Globus pallidus (tissue), 1 donor: ENCODE measurements at places on chromosomes 2 and 18.

GRCh38 chr2:195642027-195642678 lies 14.9 kb upstream of the SLC39A10 start:
- DNase-seq, result no peak

DNA sequence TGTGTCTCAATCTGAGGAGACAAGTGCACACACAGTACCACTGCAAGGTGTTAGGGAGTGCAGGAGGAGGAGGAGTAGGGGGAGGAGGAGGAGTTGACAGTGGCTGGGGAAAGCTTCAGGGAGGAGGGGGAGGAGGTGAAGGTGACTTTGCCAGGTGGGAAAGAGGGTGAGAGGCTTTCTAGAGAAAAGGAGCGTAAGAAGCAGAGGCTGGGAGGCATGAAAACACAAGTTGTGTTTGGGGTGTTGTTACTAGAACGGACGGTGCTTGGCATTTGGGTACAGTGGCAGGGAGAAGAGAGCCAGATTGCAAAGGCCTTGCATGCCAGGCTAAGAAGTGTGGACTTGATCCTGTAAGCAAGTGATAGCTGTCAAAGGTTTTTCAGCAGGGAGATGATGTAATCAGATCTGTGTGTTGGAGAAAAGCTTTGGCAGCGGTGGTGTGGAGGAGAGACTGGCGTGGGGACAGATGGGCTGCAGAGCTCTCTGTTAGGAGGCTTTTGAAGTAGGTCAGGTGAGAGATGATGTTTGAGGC lies 16.2 kb downstream of the TANC1 start:
- DNase-seq, result no peak

- no peak for DNase-seq
Observed at GRCh38 chr2:190528521-190529001, 6.0 kb downstream of the NEMP2 start.

GRCh38 chr2:86134709-86135108 lies 28.7 kb downstream of the PTCD3 start:
- DNase-seq, result no peak

DNA sequence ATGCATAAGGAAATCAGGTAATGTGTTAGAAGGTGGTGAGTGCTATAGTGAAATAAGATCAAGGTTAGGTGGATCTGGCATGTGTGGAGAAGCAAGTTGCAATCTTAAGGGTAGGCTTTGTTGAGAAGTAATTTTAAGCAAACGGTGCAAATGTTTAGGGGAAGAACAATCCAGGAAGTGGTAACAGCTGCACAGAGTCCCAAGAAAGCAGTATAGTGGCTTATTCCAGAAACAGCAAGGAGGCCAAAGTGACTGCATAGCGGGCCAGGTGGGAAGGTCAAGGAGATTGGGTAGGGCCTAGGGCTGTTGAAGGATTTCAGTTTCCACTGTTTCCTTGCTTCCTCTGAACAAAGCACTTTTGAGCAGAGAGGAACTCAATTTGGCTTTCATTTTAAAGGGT lies 30.0 kb upstream of the RAB1A start:
- no peak for DNase-seq

DNA sequence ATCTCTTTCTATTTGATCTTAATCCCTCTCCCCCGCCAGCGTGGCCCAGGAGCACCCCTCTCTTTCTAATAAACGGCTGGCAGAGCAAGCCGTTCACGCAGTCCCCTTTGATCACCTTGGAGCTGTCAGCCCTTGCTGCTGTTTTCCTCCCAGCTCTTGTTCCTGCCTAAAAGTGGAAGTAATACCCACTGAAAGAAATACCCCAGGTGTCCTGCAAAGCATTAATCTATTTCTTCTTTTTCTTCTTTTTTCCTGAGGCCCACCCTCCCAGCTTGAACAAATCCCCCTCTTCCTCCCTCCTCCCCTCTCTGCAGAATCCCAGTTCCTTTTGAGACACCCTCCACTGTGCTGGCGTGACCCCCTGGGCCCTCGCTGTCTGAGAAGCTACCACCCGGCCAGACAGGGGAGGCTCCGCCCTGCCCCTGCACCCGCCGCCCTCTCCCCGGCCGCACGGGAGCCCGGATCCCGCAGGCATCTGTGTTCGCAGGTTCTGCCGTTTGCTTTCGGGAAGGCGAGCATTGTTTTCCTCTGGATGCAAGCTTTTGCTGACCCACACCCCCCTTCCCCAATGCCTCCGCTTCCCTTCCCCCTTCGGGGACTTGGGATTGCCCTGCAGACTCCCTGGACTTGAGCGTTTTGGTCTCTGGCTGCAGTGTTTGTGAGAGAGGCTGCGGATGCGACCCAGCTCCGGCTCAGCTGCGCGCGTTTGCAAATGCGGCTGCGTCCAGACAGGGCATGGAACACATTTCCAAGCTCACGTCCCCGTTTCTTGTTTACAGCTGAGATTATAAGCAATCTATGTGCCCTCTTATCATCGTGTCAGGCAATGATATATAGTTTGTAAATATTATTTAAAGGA lies 631.5 kb downstream of the NYAP2 start:
- DNase-seq, result peak; percentile 57

GRCh38 chr2:65059071-65059470 lies 2.9 kb downstream of the CEP68 start:
- no peak for DNase-seq

DNA sequence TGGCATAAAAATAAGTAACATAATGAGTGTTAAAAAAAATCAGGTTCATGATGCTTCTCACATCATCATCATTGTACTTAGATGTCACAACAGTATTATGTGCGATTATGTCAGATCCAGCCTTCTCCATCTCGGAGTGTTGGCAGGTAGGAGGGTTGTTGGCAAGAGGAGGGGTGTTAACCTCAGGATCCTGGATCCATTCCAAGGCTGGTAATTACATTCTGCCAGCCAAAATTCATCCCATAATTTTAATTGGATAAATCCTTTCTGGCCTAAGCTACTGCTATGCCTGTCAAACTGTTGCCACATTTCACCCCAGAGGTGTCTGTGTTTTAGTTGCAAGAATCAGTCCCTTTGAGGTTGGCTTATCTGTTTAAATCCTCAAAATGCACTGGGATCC lies 891 bp upstream of the FTCDNL1 start:
- DNase-seq, result no peak

- DNase-seq, result no peak
Observed at GRCh38 chr2:85199698-85200097, 66.5 kb downstream of the TCF7L1 start.

- DNase-seq, result peak; percentile 87
Observed at GRCh38 chr2:130869441-130870160, 32.9 kb downstream of the ARHGEF4 start.

DNA sequence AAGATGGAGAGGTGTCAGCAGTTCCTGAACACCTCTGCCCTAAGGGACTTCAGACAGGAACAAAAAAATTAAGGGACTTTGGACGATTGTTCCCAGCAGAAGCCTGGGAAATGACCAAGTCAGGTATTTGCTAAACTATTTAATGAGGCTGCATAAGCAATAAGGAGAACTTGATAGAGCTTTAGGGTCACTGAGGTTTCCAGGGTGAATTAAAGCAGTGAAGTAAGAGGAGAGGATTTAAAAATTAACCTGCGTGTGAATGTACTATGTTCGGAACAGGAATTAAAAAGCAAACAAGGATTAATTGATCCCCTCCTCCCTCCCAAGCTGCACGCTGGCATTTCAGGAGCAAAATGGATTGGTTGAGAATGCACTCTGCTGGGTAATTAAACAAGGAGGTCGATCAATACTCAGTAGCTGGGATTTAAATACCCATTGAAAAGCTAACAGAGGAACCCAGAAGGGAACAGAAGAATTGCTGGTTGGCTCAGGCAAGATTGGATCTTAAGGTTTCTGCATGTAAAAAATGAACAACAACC lies 157.2 kb downstream of the RNF152 start:
- no peak for DNase-seq

- DNase-seq, result no peak
Observed at GRCh38 chr2:233857511-233858141, 3.3 kb upstream of the HJURP start.

GRCh38 chr2:187419808-187420207 lies 28.2 kb downstream of the CALCRL start:
- DNase-seq, result no peak

DNA sequence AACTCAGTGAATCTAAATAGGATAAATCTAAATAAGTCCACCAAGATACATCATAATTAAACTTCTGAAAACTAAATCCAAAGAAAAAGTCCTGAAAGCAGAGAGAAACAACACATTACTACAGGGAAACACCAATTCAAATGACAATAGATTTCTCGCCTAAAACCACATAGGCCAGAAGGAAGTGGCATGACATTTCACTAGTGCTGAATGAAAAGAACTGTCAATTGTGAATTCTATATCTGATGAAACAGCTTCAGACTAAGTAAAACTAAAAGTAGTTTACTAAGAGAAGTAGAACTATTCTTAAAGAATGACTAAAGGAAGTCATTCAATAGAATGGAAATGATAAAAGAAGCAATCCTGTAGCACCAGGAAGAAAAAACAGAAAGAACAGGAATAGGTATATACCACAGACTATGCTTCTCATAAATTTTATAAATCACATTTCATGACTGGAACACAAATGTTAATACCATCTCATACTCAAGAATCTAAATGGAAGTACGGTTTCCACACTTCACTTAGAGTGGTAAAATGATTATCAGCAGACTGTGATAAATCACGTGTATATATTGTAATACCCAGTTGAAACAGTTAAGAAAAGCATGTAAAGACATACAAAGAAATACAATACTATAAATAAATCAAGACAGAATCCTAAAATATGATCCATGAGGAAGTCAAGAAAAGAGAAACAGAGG lies 46.4 kb downstream of the ASXL2 start:
- DNase-seq, result no peak

DNA sequence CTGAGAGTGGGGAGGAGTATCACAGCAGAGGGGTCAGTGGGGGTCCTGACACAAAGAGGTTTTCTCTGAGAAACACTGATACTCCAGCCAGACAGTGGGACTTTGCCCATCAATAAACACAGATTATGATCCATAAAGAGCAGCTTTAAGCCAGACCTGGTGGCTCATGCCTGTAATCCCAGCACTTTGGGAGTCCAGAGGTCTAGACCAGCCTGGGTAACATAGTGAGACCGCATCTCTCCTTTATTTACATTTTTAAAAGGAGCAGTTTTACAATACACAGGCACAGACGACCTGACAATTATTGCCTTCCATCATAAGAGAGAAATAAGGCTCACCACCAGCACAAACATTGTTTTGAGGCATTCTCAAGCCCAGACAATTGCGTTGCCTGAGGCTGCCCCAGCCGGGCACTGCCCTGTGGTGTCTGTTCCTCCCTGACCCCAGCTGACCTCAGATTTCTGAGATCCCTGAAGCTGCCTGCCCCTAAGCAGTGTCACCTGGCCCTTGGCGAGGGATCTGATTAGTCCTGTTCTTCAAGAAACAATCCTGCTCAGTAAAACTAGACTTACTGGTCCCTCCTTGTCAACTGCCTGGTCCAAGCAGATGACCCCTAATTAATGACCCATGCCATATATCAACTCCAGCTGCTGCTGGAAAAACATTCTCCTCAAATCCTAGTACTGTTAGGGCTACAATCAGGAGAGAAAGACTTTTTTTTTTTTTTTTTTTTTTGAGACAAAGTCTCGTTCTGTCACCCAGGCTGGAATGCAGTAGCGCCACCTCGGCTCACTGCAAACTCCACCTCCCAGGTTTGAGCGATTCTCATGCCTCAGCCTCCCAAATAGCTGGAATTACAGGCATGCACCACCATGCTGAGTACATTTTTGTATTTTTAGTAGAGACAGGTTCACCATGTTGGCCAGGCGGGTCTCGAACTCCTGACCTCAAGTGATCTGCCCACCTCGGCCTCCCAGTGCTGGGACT lies 59.4 kb upstream of the SOS1 start:
- DNase-seq, result no peak

- DNase-seq, result no peak
Observed at GRCh38 chr2:133605011-133605765, 36.9 kb upstream of the NCKAP5 start.

GRCh38 chr2:206886696-206887095 lies 52.6 kb upstream of the CPO start:
- no peak for DNase-seq

- peak; percentile 61 for DNase-seq
Observed at GRCh38 chr2:144607891-144608521, 88.1 kb upstream of the ZEB2 start.

DNA sequence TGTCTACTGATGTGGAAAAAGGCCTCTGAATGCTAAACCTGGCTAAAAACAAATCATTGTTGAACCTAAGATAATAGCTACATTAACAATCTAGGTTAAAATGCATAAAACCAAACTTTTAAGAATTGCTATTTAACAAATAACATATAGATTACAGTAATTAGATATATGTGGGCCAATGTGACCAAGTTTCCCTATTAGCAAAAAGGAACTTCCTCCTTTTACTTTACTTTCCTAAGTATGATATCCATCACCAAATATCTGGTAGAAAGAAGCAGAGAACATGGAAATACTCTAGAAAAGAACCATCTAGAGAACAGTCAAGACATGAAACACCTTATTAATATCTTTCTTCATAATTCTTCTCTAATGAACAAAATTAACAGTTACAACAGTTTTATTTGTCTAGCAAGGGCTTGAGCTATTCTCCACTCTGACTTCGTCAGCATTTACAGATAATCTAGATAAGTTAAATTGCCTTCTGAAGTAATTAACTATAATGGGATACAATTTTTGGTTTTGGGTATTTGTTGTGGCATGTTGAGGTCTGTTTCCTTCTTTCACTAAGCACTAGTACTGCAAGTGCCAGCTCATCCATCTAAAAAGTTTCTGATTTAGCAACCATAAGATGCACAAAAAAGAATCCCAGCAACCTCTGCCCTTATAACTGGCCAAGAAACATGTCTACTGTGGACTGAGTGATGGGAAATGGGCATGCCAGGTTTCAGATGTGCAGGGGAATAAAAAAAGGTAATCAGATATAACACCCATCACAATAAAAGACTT lies 53.3 kb downstream of the MEMO1 start:
- DNase-seq, result peak; percentile 4

- no peak for DNase-seq
Observed at GRCh38 chr18:44686156-44686555, 5.5 kb downstream of the SETBP1 start.

DNA sequence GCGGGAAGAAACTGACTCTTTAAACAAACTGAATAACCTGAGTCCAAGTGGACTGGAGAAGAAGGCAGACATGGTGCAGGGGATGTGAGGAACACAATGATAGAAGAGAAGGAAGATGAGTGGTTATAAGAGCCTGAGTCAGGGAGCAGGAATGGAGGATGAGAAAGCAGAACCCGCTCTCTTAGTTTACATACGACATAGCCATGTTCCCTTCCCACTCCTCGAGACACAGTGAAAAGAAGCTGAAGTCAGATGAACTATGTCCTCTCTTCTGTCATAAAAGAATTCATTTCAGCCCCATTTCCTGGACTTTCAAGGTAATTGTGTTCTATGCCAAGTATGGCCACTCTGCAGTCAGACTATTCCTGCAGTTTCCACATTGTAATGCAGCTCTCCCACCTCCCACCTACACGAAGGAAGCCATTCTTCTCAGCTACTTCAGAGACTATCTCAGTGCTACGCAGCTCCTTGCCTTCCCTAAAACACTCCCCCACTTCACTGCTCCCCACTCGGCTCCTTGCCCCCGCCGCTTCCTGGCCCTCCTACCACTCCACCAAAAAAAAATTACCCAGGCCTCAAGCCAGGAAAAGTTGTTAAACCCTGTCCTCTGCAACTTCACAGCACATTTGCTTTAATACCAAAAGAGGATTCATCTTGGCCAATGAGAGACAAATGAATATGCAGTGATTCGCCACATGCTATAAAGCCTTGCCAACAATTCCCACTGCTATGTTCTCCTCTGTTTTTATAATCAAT lies 323.4 kb upstream of the EPHA4 start:
- no peak for DNase-seq

GRCh38 chr2:231412618-231412963 lies 17.1 kb downstream of the B3GNT7 start:
- DNase-seq, result no peak

GRCh38 chr18:75524181-75524580 lies 96.7 kb upstream of the SMIM21 start:
- DNase-seq, result no peak

GRCh38 chr2:142038826-142039225 lies 92.0 kb downstream of the LRP1B start:
- no peak for DNase-seq
